ENCODE measurements at places on chromosomes 2 and 18.

GRCh38 chr18:11464129-11464528 lies 145.3 kb upstream of the SLC35G4 start:
- no peak for DNase-seq

DNA sequence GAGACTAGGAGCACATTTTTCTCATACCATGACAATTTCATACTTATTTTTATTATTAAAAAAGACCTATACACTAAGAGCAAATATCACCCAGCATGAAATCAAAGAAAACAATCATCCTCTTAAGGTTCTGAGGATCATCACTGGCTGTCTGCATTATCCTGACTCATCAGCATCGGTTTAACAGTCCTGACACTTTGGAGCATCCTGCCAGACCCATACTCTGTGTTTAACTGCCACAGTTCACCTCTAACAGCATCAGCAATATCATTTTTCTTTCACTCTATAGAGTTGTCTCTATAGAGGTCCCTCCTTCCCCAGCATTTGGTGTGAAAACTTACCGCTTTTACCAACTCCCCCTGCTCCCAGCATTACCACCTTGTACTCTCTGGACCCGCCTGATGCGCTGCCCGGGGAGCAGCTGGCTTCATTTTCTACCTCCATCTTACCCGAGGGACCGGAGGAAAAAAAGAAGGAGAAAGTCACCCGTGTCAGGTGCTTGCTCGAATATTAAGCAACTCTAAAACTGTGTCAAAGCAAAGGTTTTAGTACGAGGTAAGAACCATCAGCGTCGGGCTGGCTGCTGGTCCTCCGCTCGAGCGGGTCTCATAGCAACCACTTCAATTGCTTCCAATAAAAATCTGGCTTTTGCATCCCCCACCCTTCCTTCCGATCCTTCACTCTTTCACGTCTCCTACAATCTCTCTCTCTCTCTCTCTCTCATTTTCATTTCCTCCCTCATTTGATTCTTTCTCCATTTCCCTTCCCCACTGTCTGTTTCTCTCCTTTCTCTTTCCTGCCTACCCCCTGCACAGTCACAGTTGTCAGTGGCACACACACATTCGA lies at the start of gene RIT2:
TSS of gene RIT2 (minus strand) at position 610 of the 846 bp plus-strand sequence.
- DNase-seq = no peak

DNA sequence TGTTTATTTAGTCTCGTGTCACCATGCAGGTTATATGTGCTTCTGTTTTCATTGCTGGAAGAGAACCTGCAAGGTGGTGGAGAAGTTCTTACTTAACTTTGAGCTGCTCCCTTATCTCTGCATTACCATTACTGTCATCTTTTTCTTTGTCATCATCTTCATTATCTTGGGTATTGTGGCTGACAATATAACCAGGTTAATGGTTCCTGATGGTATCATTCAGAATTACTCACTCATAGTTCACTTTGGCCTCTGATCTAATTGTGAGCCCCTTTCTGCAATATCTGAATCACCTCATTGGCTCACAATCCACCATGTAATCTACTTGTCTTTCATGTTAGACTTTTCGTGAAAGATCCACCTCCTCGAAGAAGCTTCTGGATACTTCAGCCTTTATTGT lies 5.0 kb downstream of the CD28 start:
- no peak for DNase-seq

GRCh38 chr2:180722551-180723239 lies 257.7 kb upstream of the UBE2E3 start:
- DNase-seq = peak; percentile 48

- no peak for DNase-seq
Measured at GRCh38 chr2:137772451-137772850, 191.8 kb upstream of the HNMT start.

DNA sequence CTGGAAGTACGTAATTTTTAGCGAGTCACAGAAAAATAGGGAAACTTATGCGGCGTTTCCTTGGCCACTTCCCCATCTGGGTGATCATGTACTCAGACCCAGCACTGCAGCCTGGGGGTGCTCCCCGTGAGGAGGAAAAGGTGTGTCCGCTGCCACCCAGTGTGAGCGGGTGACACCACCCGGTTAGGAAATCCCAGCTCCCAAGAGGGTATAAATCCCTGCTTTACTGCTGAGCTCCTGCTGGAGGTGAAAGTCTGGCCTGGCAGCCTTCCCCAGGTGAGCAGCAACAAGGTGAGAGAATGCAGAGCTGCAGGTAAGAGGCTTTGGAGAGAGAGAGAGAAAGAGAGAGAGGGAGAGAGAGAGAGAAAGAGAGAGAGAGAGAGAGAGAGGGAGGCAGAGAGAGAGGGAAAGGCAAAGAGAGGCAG lies at the start of gene IL1R2:
TSS of gene IL1R2 (plus strand) at position 240 of the 425 bp plus-strand sequence. CDS start 16,616 bp downstream, outside the sequence.
- no peak for DNase-seq

DNA sequence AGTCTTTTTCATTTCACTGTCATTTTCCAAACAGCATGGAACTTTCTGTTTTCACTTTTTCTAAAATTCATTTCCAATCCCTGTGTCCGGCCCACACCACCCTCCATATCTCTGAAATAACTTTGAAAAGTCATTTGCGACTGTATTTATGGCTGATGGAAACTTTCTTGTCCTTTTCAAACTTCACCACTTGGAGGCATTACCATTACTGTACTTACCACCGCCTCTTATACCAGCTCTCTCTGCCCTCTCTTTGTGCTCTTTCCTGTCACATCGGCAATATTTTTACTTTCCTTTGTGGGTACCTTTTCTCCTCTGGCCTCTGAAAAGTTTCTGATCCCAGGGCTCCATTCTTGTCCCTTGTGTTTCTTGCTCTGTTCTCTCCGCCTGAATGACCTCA lies 39.5 kb upstream of the IL1RL1 start:
- no peak for DNase-seq

- DNase-seq = peak; percentile 90
Measured at GRCh38 chr2:57497489-57498096, 549.0 kb upstream of the VRK2 start.

GRCh38 chr18:70499218-70499691 lies 210.4 kb downstream of the SOCS6 start:
- no peak for DNase-seq

DNA sequence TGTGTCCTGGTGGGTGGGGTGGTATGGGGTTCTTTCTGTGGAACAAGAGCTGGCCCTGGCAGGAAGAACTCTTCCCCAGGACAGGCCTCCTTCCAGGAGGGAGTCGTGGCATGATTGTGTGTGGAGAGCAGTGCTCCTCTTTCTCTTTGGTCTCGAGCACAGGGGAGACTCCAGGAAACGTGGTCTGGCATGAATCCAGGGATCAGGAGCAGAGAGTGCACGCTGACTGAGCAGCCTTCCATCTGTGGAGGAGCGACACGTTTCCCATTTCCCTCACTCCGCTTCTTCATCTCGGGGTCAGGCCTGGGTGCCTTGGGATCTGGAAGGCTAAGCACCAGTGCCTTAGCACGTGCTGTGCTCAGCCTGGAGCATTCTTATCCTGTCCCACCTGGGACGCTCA lies 132.0 kb upstream of the HDAC4 start:
- DNase-seq = no peak

GRCh38 chr18:33755931-33756560 lies 178.0 kb downstream of the ASXL3 start:
- DNase-seq = peak; percentile 59

DNA sequence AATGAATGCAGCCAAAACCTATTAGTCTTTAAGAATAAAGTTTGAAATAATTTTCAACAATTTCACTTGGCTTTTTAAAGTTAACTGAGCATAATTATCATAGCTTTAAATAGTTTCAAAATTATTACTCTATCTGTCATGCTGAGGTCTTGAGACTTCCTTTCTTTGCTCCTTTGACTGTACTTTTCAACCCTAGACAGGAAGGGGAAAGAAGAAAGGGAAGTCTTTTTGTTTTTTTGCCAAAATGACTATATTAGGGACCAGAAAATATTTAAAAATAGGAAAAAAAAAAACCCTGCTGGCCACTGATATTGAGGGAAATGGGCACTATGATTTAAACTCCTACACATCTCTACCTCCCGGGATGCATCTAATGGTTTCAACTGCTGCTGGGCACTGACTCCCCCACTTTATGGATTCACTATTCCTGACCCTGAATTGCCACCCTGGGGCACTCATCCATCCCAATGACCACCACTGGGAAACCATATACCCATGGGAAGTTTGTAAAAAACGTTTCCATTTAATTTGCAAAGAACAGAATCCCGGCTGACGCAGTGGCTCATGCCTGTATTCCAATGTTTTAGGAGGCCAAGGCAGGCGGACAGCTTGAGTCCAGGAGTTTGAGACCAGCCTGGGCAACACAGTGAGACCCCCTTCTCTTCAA lies 50.5 kb downstream of the GAREM1 start:
- DNase-seq = no peak

- peak; percentile 55 for DNase-seq
Measured at GRCh38 chr2:33219850-33220275, 256.6 kb upstream of the RASGRP3 start.
